ENCODE measurements at places on chromosomes 11 and 22. TPM values are rescaled to one million over a fixed set of nuclear protein-coding genes. Genes with fewer than 3 reads are reported as not detected.

- no peak for DNase-seq
These were observed 69.4 kb upstream of the CLMP start for GRCh38 chr11:123264431-123264780.

DNA sequence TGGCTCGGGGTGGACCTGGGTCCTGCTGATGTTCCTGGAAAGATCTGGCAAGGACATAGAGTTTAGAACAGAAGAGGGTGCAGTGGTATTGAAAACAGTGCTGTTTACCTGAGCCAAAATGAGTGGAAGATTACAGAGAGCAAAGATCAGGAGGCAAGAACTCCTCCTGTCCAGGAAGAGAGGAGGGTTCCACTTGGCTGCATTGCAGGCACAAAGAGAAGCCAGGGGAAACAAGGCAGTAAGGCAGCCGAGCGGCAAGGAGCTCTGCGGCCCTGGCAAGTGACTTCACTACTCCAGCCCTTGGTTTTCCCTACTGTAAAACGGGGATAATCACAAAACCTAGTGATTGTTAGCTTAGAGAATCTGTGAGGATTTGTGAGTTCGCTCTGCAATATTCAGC lies 3.7 kb upstream of the PACSIN2 start:
- no peak for DNase-seq

DNA sequence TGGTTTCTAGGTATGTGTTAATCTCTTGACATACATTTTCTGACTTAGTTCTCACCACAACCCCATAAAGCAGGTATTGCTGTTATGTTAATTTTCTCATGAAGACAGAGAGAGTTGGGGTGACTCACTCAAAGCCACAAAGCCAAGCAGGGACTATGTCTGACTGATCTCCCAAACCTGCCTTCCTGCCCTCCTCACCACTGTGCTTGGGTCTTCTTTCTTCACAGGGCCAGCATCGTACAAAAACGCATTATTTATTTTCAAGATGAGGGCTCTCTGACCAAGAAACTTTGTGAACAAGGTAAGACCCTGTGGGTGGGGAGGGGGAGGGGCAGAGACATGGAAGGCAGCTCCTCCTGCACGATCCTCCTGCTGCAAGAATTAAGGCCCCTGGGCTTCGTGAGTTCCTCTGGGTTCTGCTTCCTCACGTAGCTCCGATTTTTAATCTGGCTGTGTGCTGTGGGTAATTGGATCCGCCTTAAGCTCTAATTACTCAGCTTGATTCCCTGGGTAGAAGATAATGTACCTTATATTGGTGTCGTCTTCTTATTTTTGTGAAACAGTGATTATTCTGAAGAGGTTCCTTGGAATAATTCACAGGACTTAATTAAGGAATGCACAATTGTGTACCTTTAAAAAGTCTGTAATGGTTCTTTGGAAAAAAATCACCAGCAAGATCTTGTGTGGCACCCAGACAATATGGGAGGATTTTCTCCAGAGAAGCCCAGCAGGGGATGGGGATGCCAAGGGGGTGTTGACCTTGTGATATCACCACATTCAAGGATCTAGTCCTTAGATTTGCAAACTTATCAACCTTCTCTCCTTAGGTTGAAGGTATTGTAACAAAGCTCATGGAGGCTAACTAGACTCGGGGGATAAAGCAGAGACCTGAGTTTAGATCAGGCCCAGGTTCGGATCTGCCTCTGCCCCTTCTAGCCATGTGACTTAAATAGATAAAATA lies 112.9 kb downstream of the SPON1 start:
- peak; percentile 82 for DNase-seq

DNA sequence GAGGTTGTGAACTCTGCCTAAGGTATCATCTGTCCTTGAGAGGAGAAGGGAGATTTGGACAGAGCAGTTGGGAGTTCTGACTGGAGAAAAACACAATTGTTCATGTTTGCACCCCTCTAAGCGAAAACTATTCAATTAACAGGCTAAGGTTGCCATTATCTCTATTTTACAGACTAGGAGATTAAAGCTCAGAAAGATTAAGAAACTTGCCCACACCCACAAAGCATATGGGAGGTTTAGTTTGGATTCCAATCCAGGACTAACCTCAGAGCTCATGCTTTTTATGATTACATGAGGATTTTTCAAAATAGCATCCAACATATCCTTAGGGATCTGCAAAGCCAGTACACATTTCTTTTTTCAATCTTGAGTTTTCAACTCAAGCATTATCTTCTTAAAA lies 22.0 kb downstream of the GAB2 start:
- no peak for DNase-seq

GRCh38 chr11:86699040-86699791 lies 26.8 kb upstream of the ME3 start:
- no peak for DNase-seq

DNA sequence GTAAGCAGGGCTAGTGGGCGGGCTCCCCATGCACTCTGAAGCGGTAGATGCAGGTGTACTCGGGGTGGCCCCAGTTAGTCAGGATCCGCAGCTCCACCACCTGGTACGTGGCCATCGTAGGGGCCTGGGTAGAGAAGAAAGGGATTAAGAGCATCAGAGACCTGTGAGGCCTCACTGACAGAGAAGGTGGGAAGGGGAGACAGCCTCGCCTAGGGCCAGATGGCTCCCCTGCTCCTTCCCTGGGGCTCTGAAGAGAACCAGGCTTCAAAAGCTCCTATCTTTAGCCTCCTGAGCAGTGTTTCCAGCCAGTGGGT lies 19.6 kb downstream of the SUN2 start:
- peak; percentile 56 for DNase-seq

DNA sequence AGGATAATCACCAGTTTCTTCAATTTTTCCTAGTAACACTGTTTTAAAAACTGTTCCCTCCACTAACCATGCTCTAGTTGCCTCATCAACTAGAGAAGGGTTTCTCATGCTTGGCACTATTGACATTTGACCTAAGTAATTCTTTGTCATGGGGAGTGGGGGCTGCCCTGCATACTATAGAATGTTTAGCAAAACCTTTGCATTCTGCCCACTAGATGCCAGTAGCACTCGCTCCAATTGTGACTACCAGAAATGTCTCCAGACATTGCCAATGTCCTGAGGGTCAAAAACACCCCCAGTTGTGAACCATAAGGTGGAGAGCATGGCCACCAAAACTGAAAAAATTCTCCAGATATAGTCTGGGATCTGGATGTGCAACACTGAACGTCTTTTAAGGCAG lies 27.6 kb upstream of the BMAL1 start:
- peak; percentile 14 for DNase-seq

DNA sequence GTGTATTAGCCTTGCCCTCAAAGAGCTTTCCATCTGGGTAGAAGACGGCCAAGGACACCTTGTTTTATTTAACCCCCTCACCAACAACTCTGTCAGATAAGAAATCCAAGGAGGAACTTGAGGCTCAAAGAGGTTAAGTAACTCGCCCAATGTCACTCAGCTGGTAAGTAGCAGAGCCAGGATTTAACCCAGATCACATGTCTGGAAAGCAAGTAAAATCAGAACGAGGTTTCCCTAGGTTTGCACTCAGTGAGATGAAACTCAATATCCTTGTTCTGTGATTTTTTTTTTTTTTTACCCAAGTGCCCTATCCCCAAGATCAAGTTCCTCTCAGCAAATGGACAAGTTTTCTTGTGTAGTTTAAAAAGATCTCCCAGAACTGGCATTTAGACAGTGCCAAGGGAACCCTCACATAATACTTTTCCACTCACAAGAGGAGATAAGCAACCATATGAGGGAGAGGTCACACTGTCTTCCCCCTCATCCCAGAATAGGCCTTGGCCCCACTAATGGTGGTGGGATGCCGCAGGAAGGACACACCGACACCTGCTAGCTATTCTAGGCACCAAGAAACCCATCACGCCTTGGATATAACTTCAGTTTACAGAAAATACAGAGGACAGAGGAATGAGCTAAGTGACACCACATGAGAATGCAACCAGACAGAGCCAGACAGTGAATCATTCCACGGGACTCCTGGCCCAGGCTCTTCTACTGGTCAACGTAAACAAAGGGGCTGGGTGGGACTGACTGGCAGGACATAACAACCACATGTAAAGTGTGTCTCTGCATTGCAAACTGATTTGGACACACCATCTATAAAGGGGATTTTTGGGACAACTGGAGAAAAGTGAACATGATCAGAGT lies 8.6 kb upstream of the ARAP1 start:
- no peak for DNase-seq

GRCh38 chr22:24834845-24835570 lies 29.0 kb downstream of the SGSM1 start:
- DNase-seq: peak; percentile 15

GRCh38 chr11:119192111-119192510 lies 6.8 kb downstream of the NHERF4 start:
- DNase-seq: no peak

SLC37A2 gene
- 0.76 TPM for total RNA-seq

LDHAL6A gene
- not detected for total RNA-seq

GPHA2 gene
- total RNA-seq: 0.34 TPM

PATE4 gene
- total RNA-seq: not detected

P4HA3 gene
- total RNA-seq: not detected

RIC8A gene
- 104 TPM for total RNA-seq

FXYD6 gene
- total RNA-seq: 0.47 TPM
